ENCODE measurements at places on chromosomes 7 and 10.

GRCh38 chr7:151327659-151328058 lies 14.0 kb upstream of the NUB1 start:
- no peak for DNase-seq

DNA sequence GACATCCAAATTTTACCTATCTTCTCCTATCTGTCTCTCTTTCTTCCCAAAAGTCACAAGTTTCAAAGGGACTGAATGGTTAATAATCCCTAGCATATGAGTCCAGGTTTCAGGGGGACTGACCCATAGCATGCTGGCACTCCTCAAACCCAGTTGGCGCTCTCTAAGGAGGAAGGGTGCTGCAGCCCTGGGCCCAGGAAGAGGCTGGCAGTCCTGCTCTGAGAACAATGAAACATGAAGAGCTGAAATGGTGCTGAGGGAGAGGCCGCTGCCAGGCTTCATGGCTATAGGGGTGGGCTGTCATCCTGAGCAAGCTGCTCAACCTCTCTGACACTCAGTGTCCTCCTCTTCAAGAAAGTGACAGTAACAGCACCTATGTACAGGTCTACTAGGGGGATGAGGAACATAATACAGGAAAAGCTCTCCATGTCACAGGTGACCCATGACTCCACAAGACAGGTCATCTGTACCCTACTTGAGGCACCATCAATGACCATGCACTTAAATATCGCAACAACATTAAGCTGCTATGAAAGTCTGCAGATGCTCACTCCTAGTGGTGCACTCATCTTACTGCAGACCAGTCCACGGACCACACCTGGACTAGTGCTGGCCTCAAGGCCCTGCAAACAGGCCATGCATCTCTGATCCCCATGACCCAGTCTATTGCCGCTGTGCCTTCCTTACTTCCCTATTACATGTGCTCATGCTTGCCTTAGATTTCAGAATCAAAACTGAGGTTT lies 17.0 kb downstream of the COBL start:
- no peak for DNase-seq

- no peak for DNase-seq
Measured at GRCh38 chr10:121732656-121733445, 134.6 kb upstream of the FGFR2 start.

DNA sequence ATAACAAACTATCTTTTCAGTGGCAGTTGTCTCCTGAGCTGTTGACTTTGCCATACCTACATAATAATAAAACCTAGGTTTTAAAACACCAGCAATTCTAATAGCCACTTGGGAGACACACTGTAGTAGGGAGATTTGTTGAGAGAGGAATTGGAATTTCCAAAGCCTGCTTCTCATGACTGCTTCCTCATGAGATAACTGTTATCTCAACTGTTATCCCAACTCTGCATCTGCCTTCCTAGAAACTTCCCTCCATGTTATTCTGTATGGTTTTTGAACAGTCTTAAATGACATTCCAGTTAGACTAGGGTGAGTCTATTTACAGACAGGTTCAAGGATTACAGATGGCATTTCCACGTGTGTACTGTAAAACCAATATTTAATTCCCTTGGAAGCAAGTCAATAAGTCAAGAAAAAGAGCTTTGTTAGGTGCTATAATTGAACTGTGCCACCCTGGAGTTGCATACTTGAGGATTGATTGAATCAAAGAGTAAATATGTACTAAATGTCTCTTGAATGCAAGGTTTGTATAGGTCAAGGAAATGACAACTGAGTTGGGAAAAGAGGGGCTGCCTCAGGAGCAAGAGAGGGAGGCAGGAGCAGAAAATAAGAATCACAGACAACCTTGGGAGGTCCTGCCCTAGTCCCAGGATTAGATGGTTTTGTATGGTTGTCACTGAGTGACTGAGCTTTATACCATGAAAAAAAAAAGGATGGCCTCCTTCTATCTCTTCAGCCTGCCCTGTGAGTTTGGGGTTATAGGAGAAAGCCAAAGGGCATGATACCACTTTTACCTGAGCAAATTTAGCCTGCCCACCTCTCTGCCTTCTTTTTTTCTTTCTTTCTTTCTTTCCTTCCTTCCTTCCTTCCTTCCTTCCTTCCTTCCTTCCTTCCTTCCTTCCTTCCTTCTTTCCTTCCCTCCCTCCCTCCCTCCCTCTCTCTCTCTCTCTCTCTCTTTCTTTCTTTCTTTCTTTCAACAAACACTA lies 9.9 kb upstream of the TM9SF3 start:
- no peak for DNase-seq

DNA sequence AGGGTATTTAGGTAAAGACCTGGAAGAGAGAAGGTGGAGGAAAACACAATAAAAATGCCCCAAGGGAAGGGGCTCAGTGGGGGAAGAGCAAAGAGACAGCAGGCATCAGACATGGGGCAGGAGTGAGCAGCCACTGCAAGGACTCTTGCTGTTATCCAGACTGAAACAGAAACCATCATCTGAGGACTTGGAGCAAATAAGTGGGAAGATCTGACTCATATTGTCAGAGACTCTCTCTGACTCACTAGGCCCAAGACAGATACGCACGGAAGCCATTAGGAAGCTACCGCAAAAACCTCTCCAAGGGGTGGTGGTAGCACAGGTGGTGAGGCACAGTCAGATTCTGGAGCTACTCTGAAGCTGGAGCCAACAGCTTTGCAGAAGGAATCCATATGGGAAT lies 110.7 kb downstream of the RNF32 start:
- peak; percentile 78 for DNase-seq

DNA sequence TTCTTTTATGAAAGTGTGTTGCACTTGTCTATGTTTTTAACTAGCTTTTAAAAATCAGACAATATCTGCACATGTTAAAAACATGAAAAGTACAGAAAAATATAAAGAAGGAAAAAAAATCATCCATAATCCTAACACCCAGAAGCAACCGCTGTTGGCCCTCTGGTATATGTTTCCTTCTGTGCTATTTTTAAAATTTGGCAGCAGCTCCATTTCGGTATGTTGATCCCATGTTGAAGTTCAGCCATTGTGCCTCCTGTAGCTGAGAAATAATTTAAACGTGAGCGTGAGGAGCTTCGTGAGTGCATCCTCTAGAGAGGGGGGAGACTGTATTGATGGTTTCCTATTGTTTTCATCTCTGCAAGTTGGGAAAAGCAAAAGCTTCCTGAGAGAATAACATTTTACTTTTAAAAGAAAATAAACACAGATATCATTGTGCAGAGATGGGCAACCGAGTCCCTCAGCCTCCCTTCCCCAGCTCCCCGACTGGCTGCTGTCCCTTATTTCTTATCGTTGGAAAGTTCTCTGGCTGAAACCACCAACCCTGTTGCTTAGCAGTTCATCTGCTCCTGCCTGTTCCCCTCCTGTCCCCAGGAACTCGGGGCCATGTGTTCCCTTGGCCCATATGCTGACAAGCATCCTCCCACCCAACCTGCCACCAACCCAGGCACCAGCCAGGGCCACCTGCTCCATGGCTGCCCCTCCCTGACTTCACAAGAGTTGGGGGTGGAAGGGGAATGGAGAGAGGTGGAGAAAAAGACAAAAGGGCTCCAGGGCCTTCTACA lies 499.1 kb upstream of the PODXL start:
- peak; percentile 18 for DNase-seq

- DNase-seq, result no peak
Measured at GRCh38 chr7:268991-269390, 21.0 kb upstream of the FOXL3 start.

GRCh38 chr10:8967061-8967460 lies 912.6 kb downstream of the GATA3 start:
- DNase-seq, result no peak

GRCh38 chr10:121813857-121814256 lies 114.0 kb downstream of the ATE1 start:
- no peak for DNase-seq

- DNase-seq, result peak; percentile 39
Measured at GRCh38 chr7:27204851-27205322, 5.0 kb upstream of the HOXA13 start.

DNA sequence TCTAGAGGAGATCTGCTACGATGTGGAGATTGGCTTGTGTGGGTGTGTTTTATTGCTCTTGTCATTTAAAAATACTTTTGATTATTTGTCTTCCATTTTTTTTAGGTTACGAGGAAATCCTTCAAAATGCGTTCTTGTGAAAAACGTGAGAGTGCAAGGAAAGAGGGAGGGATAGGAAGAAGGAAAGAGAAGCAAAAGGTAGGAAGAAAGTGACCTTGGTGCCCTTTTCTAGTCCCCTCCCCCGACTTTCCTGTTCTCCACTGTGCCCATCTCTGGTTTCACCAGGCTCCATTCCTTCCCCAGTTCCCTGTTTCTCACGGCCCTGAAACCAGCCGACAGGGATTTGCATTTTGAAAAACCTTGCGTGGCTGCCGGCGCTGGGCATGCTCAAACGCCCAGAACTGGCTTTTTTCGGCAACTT lies 506 bp upstream of the GNAI1 start:
- no peak for DNase-seq

GRCh38 chr7:2518737-2519118 lies 846 bp upstream of the LFNG start:
- no peak for DNase-seq

DNA sequence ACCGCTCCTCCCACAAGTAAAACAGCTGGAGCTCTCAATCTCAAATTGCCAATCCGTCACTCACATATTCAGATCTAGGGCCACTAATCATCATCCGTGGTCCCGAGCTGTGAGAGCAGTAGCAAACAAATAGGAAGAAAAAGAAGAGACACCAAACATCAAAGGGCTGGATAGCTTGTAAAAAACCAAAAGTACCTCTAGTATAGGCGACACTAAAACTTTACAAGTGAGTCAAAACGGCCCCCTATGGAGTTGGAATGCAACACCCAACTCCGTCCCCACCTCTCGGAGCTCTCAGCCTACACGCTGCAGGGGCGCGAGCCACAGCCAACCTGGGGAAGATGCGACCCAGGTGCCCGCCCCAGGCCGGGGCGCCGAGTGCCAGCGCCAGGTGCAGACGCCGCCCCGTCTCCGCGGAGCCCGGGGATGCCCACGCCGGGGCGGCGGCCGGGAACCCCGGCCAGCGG lies 581 bp downstream of the FAM3C start:
- peak; percentile 73 for DNase-seq

- DNase-seq, result no peak
Measured at GRCh38 chr7:70037171-70037933, 439.1 kb downstream of the AUTS2 start.

- no peak for DNase-seq
Measured at GRCh38 chr7:130139193-130139960, 65.8 kb downstream of the TMEM209 start.

DNA sequence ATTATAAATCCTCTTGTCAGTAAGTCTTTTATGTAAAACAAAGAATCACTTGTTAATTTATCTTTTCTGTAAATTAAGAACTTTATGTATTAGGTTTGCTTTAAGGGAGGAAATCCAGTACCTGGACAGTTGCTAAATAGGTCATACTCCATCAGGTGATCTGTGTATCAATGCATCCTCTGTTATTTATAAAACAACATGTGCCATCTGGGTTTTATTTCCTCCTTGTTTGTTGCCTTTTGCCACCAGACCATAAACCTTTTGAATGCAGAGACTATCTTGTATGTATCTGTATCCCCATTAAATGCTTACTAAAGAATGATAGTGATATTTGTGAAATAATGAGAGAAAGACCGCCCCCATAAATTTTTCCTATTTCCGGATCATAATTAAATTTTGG lies 70.0 kb downstream of the SLC35B4 start:
- no peak for DNase-seq

- no peak for DNase-seq
Measured at GRCh38 chr7:82507365-82507975, 63.9 kb upstream of the CACNA2D1 start.

GRCh38 chr10:89209718-89210117 lies 2.6 kb upstream of the CH25H start:
- no peak for DNase-seq

All from activated CD8-positive, alpha-beta memory T cell treated with anti-CD3 and anti-CD28 coated beads, Interleukin-2, amount 10 ng/mL, durations not matched to agents 7 days and 5 days (primary cell).